ENCODE measurements at places on chromosomes 3 and 15. TPM values are rescaled to one million over a fixed set of nuclear protein-coding genes. Genes with fewer than 3 reads are reported as not detected.

DNA sequence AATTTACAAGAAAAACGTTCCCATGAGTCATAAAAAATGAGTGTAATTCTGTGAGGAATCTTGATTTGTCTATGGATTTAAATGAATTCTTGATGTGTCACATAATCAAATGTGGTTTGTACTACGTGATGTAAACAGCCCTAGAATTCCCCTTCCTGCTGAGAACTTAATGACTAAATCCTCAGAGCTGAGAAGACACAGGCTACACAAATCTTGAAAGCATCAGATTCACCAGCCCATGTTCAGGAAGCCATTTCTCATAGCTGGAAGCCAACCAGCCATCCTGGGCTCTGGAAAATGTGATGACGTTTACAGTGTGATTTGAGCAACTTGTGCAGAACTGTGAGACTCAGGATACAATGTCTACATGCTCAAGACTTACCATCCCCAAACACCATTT, 193.7 kb upstream of the MME start:
- no peak overlapping the region for H3K27ac ChIP-seq
- H3K4me1 ChIP-seq, result no peaks in the 10 kb centered on the region
- no peaks in the 10 kb centered on the region for H3K36me3 ChIP-seq
- DNase-seq, result no peak
- H3K27me3 ChIP-seq, result no peaks in the 10 kb centered on the region
- H3K4me3 ChIP-seq, result no peak overlapping the region

The SRP14 gene
- 167 TPM for total RNA-seq

DNA sequence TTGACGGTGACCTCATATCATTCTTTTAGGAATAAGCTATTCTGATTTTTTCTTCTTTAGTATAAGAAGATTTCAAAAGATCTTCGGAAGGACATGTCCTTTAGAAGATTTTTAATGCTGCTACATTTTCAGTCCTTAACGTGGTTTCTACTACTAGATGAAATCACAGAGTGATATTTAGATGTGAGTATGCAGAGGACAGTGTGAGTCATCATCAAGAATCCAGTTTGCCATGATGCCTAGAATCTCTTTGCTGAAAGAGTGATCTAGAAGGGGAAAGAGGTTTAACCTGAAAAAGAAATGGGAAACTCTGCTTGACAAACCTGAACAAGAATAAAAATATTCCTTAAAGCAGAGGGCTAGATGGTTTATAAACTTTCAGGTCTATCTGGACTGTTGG, 43.2 kb downstream of the SLC7A14 start:
- no peak for DNase-seq
- H3K27ac ChIP-seq, result no peak overlapping the region

The ERC2 gene
- 0.30 TPM for total RNA-seq

The C3orf38 gene
- 19.2 TPM for total RNA-seq

DNA sequence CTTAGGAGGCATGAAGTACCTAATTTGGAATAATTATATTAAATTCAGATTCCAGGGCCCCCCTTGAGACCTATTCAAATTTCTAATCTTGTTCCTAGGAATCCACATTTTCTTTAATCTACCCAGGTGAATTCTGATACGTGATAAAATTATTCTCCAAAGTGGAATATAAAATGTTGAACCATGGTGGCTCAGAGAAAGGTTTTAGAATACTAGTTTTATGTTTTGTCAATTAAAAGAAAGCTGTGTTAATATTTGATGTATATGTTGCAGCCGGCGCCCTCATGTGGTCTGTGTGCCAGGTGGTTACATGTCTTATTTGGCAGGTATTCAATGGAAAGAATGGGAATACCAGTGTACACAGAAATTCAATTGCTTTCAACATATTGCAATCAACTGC, 321.8 kb downstream of the FEZF2 start:
- DNase-seq, result peak; percentile 40
- H3K36me3 ChIP-seq, result no peaks in the 10 kb centered on the region
- H3K27me3 ChIP-seq, result no peaks in the 10 kb centered on the region
- H3K4me3 ChIP-seq, result no peak overlapping the region
- no peaks in the 10 kb centered on the region for H3K4me1 ChIP-seq

GRCh38 chr15:81174125-81174791, 22.4 kb upstream of the IL16 start:
- no peak for DNase-seq
- no peaks in the 10 kb centered on the region for H3K36me3 ChIP-seq
- H3K27ac ChIP-seq, result no peak overlapping the region
- H3K4me3 ChIP-seq, result no peak overlapping the region

- peak overlapping the region; percentile 92 for H3K4me3 ChIP-seq
- peak overlapping the region; percentile 88 for H3K27ac ChIP-seq
- H3K36me3 ChIP-seq, result no peaks in the 10 kb centered on the region
- peaks cover 4% of the 10 kb centered on the region for H3K4me1 ChIP-seq
- peak; percentile 21 for DNase-seq
Measured at GRCh38 chr15:29270169-29270955, 740 bp upstream of the NSMCE3 start.
